ENCODE measurements at places on chromosomes 4 and X.

- no peak for DNase-seq
Observed at GRCh38 chrX:28946846-28947245, 359.6 kb downstream of the IL1RAPL1 start.

DNA sequence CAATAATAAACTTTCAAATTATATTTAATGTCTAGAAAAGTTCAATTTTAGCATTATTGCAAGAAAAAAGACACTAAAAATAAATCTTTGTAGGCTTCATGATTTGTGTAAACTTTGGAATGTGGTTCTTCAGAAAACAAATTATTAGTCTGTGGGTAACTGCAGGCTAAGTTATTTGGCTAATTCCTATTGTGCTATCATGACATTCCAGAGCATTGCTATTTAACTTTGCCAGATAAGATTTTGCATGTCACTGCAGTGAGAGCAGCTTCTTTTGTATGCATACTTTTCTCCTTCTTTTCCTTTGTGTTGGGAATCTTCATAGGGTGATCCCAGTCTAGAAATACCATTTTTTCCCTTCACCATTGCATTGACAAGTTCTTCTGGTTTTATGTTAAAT is 130.0 kb downstream of the AWAT2 start:
- no peak for DNase-seq

- DNase-seq = no peak
Observed at GRCh38 chr4:121776610-121777401, 11.8 kb upstream of the SMIM43 start.

DNA sequence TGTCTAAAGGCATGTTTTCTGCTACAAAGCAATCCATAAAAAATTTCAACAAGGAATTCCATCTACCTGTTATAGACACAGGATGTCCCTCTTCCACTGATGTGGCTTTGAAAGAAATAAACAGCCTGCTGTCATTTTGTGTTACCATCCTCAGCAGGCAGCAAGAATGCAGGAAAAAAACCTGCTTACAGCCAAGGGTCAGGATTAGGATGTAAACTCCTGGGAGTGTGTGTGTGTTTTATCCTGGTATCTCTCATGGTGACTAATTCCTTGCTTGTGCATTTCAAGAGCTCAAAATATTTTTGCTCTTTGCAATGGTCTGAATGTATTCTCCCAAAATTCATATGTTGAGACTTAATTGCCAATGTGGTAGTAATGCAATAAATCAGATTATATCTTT is 28.6 kb upstream of the SFRP2 start:
- DNase-seq = no peak
